Hypothalamus (tissue), 51 donors: ENCODE measurements at places on chromosomes 2 and 18.

GRCh38 chr2:69828938-69829255, 563 bp upstream of the GMCL1 start:
- DNase-seq = no peak

DNA sequence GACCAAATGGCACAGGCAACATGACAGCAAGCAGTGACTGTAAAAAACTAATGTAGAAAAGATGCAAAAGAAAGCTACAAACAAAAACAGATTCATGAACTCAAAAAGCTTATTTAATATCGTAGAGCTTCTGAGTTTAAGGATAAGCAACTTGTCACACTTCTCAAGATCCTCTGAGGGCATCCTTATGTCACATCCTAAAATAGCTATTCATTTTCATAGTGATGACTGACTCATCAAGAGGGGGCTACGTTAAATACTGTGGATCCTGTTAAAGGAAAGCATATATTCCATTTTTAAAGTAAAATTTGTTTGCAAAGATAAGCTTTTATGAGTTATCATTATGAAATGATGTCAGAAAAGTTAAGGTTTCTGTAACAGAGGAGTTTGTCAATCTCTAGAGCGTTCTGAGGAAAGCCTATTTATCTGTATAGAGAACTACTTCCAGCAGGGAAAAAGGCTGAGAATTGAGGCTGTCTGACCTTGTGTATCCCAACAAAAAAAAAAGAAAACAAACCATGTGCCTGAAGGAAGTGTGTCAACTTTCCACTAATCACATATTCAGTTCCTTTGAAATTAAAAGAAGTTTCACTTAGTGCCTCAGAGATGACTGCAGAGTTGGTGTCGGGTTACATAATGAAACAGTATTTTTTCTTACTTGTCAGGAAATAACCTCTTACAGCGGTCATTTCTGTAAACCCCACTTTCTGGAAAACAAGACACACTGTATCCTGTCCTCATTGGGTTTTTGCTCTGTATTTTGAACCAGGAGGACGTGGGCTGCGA, 115.5 kb downstream of the ESCO1 start:
- DNase-seq = no peak

- no peak for DNase-seq
Observed at GRCh38 chr2:150903461-150903860, 358.2 kb downstream of the RBM43 start.

DNA sequence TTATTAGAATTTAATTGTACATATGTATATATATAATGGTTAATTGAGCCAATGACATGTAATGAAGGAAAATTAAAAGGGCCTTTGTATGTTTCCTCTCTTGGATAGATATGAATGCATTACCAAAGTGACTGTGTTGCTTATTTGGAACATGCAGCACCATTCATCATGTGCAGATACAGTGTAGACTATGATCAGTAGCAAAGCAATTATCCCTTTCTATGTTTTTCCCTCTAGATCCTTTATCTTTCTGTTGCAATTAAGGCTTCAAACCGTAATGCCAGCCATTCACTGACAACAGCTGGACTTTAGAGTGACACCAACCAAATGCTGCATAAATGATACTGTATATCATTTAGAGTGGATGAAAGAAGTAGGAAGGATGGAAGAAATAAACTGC, 565.2 kb downstream of the NRXN1 start:
- no peak for DNase-seq

DNA sequence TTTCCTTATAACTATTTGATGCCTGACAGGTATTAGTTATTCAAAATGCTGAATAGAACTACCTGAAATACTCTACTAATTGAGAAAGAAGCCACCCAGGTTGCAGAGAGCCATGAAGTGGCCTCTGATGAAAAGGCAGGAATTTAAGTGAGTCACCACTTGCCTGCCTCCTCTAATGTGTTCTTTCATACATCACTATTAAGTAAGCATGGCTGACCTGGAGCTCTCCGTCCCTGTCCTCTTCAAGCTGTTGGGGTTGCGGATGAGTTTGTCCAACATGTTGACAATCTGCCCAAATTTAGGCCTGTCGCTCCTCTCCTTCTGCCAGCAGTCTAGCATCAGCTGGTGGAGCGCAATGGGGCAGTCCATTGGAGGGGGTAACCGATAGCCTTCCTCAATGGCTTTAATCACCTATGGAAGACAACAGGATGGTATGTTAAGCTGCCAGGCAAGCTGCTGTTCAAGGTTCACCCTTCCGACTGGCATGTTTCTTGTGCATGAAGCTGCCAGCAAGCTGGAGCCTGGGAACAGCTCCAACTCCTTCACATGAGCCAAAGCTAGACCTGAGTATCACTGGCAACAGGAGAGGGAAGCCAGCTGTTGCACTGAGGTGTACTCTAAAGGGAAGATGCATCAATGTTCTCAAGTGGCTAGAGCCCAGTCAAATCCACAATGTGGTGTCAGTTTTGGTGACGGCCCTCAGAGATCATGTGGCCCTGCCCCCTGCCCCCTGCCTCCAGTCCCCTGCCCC, 142.2 kb downstream of the EPHA4 start:
- DNase-seq = no peak

DNA sequence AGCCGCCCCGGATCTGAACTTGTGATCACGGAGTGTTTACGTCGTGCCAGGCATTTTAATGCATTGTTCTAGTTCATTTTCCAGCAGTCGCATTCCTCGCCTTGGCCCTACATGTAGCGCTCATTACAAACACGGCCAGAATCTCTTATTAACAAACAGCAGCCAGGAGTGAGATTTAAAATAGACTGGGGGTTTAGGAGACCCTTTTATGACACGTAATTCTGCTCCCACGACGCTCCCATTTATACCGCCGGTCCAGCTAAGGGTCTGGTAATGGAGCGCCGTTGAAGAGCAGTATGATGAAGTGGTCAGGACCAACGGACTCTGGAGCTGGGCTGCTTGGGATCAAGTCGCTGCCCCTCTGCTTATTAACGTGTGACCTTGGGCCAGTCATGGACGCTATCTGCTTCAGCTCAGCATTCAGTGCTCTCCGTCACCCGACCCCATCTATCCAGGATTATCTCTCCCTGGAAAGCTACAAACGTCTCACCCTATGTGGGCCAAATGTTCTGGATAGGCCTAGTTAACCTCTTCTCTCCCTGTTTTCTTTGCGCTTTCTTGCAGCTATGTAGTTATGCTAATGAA, 745 bp downstream of the MSH2 start:
- DNase-seq = no peak

DNA sequence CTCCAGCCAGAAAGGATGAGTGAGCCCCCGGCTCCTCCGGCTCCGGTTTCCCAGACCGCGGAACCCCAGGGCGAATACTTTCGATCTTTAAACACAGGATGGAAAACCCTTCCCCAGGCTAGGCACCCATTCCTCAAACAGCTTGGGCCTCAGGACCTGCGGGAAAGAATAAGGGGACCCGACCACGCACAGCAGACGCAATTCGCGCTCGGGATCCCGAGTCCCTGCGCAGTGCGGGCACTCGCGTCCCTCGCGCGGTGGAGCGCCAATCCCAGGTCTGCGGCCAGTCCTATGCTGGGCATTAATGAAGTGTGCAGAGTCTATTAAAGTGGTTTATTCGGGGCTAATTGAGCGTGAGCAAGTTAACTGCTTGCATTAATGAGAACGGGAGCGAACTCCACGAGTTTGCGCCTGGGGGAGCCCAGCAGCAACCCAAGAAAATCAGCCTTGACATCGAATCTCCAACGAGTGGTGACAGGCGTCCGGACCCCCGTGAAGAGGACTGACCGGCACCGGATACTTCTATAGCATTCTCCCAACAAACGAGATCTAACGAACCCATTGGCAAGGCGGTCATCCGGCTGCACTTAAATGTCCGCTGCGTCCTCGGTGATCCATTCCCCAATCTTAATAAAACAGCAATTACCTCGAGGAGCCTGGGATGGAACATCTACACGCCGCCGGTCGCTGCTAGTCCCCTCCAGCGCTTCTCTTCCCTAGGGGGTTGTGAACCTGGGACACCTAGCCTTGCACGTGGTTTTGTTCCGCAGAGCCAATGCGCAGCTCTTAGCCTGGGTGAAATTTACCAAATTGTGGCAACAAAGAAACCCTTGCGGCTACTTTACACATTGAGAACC, 1.6 kb downstream of the OSR1 start:
- no peak for DNase-seq

DNA sequence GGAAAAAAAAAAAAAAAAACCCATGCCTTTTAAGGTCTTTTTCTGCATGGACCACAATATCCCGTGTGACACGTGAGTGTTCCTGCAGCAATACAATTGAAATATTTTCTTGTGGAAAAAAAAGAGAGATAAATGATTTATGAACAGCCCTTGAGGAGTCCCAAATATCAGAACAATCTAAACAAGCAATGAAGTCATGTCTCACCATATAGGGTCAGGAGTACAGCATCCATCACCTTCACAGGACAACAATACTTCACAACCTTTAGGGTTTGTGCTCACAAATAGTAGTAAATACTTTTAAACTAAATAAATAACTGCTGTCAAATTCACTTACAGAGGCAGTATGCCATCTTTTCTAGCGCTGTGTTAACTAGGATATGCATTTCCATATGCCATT, 87.9 kb downstream of the ZEB2 start:
- no peak for DNase-seq

GRCh38 chr18:68854786-68855391, 57.0 kb downstream of the CCDC102B start:
- no peak for DNase-seq

- no peak for DNase-seq
Observed at GRCh38 chr2:18750672-18751554, 161.5 kb upstream of the NT5C1B start.

GRCh38 chr2:105405291-105405690, 6.4 kb upstream of the FHL2 start:
- DNase-seq = no peak

- no peak for DNase-seq
Observed at GRCh38 chr2:9419541-9419940, 3.8 kb downstream of the ITGB1BP1 start.

- no peak for DNase-seq
Observed at GRCh38 chr2:128727914-128728313, 409.2 kb upstream of the HS6ST1 start.

- DNase-seq = peak; percentile 21
Observed at GRCh38 chr2:219402665-219403515, 15.2 kb upstream of the DNPEP start.

DNA sequence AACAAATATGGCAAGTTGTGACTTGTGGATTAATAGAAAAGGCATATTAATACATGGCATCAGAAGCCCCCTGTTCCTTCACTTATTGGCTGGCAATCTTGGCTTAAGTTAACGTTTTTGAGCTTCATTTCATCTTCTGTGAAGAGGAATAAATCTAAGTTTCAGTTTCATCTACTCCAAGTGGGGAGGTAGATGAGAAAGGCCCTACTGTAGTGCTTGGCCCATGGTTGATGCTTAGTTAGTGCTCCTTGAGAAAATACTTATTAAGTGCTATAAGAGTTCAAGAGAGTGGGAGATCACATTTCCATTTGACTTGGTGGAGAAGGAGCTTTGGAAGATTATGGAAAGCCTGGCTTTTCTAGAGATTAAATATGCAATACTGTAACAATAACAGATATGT, 244.3 kb downstream of the BABAM2 start:
- DNase-seq = no peak

GRCh38 chr18:68925268-68925667, 127.4 kb downstream of the CCDC102B start:
- DNase-seq = no peak

DNA sequence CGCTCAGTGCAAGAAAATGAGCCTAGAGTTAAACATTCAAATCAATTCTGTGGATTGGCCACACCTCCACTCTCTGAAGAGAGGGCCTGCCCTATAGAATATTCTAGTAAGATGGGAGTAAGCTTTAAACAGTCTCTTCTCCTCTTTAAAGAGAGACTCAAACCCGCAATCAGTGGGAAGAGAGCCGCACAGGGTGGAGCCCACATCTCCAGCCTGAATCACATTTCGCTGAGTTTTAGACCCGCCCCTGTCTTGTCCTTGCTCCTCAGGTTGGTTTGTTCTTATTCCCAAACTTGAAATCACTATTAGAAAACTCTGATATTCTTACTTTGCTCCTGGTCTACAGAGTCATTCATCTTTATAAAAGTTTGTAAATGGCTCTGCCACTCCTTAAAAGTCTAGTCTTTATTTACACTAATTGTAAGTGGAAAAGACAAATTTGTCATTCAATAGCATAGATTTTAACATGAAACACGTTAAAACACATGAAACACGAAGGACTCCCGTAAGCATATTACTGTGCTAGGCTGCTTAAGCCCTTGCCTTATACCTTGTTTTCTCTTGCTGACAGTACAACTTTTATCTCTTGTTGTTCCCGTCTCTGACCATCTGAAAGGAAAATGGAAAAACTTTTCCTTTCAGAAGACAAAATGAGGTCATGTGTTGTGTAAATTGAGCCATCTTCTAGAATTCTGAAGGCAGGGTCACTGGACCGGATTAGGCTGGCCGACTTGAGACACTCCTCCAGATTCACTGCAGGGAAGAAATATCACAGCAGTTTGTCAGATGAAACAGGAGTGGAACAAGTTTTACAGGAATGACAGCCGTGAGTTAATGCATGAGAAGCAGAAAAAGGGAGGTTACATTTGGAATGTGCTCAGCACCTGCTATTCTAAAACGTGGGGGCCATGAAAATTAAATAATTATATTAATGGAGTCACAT, 5.6 kb downstream of the DSC1 start:
- DNase-seq = no peak
